ENCODE measurements at places on chromosomes 6 and 20.

DNA sequence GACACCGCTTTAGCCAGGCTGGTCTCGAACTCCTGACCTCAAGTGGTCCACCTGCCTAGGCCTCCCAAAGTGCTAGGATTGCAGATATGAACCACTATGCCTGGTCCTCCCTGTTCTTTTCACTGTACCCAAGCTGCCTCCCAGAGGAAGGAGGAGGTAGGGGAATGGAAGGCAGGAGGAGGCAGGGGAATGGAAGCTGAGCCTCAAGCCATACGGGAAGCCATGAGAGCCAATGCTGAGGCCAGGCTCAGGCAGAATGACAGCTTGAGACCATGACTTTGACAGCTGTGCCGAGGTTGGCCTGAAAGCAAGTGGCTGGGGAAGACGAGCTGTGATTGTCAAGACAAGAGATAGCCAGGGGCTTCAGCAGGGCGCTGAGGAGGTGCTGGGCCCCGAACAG is 13.6 kb upstream of the ZNF335 start:
- no peak for DNase-seq

DNA sequence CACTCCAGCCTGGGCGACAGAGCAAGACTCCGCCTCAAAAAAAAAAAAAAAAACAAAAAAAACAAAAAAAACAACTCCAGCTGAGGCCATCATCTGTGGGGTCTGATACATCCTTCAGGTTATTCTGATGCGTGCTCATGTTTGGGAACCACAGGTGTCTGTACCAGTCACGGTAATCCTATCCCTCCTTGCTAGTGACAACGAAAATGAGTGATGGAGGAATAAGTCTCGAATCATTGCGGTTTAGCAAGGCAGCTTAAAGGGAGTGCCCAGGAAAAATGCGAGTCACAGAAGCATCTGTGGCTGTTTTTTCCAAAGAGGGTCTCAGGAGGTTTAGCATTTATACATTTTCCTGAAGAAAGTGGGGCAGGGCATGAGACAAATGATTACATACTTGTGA is 48.8 kb downstream of the MCUR1 start:
- DNase-seq = no peak

- no peak for DNase-seq
Observed at GRCh38 chr6:22943327-22943726, 374.0 kb downstream of the HDGFL1 start.

GRCh38 chr6:29522227-29522626 is 34.5 kb upstream of the MAS1L start:
- DNase-seq = no peak

DNA sequence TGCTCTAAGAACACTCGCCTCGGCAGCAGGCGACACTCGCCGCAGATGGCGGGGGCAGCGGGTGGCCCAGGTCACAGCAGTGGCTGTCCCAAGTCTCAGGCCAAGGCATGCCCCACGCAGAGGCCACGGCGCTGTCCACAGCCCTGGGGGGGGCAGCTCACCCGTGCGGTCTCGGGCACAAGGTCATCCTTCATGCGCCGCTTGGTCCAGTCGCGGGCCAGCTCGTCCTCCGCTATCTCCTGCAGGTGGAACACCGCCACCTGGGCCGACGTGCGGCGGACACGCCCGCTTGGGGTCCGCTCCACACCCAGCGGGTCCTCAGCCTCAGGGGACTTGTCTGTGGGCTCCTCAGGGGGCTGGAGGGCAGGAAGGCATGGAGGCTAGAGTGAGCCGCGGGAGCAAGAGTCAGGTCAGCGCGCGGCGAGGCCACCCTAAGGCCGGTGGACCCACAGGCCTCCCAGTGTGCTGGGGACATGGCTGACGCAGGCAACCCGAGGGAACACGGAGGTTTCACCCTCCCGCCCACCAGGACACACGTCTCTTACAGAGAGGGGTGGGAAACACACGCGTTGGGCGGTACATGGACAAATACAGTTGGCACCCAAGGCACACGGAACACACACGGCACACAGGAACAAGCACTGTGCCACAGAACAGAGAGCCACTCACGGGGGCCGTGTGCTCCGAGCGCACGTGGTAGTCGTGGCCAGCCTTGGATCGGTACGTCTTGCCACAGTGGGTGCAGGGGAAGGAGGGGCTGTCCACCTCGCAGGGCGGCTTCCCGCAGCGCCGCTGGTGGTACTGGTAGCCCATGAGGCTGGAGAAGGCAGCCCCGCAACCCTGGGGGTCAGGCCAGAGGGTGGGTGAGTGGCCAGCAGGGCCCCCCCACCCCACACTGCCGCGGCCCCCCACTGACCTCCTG is 6.5 kb upstream of the UCKL1 start:
- no peak for DNase-seq

DNA sequence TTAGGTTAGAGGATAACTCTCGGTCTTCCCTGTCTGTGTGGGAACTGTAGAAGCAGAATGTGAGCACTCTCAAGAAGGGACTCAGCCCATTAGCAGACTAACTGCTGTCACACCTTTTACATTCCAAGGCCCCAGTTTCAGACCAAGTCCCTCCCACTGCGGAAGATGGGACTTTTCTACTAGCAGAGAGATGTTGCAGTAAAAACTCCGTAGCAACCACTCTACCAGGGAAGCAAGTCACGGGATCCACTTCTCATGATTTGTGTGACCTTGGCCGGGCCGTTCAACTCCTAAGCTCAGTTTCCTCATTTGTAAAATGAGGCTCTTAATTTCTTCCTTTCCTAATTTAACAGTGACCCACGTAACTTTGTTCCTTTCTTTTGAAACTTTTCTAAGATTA is 77.1 kb upstream of the SLC4A11 start:
- no peak for DNase-seq

DNA sequence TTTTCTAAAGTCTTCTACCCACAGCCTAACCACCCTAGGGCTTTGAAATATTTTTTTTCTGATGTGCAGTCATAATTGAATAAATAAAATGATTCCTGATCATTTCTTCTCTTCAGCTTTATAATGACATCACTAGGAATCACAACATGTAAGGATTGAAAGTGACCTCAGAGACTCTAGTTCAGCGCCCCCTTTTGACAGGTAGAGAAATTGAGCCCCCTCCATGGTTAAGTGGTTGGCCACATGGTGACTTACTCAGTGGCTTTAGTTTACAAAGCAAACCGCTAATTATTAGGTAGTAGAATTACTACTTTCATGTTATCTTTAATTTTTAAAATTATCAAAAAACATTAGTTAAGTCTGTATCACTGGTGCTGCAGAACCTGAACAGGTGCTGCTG is 13.3 kb upstream of the SLC2A12 start:
- DNase-seq = no peak

GRCh38 chr6:49506569-49507111 is 6.9 kb downstream of the GLYATL3 start:
- no peak for DNase-seq

DNA sequence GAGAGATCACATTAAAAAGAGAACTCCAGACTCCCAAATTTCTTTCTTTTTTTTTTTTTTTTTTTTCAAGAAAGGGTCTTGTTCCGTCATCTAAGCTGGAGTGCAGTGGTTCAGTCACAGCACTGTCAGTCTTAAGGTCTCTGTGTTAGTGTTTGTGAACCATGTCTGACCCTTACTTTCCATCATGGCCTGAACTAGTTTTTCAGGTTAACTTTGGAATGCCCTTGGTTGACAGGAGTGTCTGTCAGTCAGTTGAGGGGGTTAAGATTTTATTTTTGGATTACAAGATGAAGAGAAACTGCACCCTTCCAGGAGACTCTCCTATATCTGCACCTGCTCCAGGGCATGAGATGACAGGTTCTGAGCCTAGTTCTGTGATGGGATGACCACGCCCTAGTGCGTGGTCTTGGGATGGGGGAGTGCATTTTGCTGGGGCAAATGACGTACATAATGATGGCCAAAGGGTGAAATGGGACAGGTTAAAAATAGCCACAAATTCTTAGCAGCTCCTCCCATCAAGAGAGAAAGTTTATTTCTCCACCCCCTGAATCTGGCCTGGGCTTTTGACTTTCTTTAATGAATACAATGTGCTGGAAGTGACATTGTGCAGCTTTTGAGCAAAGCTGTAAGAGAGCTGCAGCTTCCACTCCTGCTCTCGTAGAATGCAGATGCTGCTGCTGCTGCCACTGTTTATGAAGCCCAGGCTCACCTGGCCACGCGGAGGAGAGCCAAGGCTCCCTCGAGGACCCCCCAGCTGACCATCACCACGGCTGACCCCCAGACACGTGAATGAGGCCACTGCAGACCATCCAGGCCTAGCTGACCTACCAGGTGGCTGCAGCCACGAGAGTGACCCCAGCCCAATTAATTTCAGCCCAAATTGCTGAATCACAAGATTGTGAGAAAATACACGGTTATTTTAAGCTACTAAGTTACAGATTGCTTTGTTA is 29.7 kb upstream of the FAM50B start:
- no peak for DNase-seq

DNA sequence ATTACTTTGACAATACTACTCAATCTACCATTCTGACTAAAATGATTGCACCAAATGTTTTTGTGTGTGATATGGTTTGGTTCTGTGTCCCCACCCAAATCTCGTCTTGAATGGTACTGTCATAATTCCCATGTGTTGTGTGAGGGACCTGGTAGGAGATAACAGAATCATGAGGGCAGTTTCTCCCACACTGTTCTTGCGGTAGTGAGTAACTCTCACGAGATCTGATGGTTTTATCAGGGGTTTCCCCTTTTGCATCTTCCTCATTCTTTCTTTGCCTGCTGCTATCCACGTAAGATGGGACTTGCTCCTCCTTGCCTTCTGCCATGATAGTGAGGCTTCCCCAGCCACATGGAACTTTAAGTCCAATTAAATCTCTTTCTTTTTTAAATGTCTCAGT is 20.8 kb downstream of the SYCP2 start:
- no peak for DNase-seq

GRCh38 chr20:24499472-24499871 is 30.0 kb downstream of the SYNDIG1 start:
- no peak for DNase-seq

DNA sequence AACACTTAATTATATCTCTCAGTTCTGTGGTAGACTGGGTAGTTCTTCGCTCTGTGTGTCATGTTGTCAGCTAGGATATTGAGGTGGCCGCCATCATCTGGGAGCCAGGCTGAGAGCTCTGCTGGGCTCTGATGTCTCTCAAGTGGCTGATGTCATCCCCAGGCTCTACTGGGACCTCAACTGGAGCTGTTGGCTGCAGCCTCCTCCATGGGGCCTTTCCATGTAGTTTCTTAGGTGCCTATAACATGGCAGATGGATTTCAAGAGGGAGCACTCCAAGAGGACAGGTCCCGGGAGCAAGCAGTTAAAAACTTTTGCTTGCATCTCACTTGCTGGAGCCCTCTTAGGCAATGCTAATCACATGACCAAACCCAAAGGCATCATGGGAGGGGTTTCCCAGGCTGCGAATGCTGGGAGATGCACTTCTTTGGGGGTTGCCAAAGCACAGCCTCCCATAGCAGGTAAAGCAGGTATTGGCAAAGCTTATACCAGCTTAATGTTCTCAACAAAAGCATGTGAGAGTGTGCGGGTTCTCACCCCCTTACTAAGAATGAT is 129.8 kb downstream of the TMEM242 start:
- DNase-seq = no peak

DNA sequence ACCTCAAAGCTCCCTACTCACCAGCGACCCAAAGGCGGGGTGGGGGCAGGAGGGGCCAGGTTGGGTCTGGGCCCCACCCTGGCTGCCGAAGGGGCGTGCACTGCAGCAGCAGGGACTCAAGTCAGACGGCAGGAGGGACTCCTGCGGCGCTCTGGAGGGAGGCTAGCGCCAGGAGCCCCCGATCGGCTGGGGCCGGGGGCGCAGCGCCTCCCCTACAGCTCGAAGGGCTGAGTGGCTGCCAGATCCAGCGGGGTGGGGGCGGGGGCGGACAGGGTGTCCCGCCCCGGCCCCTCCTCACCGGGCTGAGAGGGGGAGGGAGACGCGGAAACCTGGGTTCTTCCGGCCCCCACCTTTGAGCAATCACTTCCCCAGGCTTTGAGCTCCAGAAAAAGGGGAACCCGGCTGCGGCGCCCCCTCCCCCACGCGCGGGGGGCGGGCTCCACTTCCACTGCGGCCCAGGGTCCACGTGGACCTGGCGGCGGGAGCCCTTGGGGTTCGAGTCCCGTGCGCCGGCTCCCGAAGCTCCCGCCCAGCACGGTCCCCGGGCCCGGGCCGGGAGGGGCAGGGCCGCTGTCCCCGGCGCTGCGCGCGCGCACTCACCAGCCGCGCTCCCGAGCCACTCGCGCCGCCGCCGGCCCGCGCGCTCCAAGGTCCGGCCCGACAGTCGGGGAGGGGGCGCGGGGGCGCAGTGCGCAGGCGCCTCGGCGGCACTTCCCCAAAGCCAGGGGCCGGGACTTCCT is at the start of gene RGS19:
Gene RGS19 (minus strand): TSS at position 246 of the 740 bp plus-strand sequence. CDS start 2,632 bp downstream, outside the sequence.
- DNase-seq = peak; percentile 71

DNA sequence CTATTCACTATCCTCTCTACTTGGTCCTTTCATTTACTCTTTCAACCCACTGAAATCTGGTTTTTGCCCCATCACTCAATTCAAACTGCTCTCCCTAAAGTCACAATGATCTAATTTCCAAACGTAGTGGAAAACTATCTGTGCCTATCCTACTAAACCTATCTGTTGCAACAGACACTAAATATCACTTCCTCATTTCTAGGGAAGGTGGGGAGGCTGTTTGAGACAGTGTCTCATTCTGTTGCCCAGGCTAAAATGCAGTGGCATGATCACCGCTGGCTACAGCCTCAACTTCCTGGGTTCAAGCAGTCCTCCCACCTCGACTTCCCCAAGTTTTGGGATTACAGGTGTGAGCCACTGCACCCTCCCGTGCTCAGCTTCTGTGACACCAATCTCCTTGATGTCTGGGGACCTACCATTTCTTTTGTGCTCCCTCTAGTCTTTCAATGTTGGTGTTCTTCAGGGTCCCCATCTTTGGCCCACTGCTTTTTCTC is 8.8 kb downstream of the RANBP9 start:
- no peak for DNase-seq

DNA sequence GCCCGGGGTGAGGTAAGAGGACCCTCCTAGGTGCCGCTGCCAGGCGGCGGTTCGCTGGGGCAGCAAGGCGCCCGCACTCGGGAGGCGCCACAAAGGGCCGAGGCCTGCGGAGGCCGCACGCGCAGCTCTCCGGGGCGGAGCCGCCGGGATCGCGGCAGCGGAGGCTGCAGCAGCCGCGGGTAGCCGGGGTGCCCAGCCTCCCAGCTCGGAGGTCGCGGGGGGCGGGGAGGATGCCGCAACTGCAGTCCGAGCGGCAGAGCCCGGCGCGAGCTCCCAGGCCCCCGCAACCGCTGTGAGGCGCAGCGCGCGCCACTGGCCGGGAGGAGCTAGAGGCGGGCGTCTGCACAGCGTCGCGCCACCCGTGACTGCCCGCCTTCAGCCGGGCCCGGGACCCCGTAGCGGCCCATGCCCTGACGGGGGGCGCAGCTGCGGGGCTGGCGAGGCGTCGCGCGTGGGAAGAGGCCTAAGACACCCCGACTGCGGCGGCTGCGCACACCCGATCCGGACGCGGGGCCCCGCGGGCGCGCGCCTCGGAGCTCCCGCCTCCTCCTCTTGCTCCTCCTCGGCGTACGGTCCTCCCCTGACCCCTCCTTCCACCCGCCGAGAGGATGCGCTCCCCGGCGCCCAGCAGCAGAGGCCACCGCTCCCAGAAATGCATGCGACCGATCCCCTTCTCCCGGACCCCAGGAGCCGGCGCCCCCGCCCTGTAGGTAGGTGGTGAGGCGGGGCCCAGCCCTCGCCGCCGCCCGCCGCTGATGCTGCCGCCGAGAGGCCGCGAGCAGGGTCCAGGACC is at the start of gene NCOA7:
Gene NCOA7 (plus strand): TSS at position 603 of the 793 bp plus-strand sequence. CDS start 24,395 bp downstream, outside the sequence.
- peak; percentile 84 for DNase-seq
